ENCODE measurements at places on chromosomes 7 and 10.

- no peak for DNase-seq
Measured at GRCh38 chr7:157401567-157402387, 65.0 kb downstream of the DNAJB6 start.

- no peak for DNase-seq
Measured at GRCh38 chr7:91319351-91319750, 55.1 kb downstream of the FZD1 start.

- DNase-seq = no peak
Measured at GRCh38 chr10:88442716-88443115, 140.4 kb downstream of the RNLS start.

GRCh38 chr10:103917302-103918052 lies 507 bp downstream of the STN1 start:
- no peak for DNase-seq

- no peak for DNase-seq
Measured at GRCh38 chr10:102946992-102947391, 28.9 kb downstream of the CNNM2 start.

DNA sequence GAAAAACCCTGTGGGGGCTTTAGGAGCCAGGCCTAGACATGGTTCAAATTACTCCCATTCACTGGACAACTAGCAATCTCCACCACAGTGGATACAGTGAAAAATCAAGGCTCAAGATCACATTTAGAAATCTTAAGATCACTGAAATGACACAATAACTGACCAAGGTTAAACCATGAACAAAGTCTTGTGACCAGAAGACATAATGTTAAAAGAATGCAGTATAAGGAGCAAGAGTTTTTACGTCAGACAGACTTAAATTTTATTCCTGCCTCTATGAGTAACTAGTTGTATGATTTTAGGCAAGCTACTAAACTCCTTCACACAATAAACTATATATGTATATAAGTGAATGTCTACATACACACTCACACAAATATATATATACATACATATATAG lies 68.5 kb downstream of the MICU1 start:
- DNase-seq = no peak

DNA sequence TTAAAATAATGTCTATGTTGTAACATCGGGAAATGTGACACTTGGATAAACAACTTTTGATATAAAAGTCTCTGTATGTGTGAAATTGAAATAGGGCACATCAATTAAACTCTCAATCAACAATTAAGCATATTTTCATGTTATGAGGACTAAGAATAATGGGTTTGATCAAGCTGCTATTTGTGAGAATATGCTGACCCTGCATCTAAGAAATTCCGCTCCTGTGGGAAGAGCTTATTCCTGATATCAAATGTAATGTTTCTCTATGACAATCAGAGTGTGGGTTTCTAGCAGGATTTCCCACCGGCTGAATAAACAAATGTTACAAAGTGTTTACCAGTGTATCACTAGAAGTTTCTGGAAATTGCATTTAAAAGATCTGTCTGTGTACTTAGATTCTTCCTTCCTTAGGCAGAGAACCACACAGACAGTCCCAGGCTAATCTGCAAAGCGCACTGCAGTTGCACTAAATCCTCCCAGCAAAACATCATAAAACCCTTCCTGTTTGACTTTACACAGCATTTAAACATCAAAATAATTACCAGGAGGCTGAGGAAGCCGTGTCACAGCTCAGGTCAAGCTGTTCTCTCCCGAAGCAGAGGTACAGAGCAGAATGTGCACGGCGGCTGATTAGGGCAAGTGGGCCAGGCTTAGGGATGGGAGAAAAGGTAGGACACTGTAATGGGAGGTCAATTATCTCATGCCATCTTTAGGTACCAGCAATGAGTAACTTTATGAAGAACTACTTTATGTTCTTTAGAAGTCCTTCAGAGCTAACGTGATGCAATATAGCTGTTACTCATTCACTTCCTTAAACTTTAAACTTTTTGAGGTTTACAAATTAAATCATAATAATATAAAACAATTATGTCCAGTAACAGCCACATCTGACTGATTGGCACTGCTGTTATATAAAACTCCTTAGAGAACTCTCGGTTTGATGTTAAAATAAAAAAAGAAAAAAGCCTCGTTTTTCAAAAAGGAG lies 109.1 kb upstream of the CTTNBP2 start:
- DNase-seq = no peak

DNA sequence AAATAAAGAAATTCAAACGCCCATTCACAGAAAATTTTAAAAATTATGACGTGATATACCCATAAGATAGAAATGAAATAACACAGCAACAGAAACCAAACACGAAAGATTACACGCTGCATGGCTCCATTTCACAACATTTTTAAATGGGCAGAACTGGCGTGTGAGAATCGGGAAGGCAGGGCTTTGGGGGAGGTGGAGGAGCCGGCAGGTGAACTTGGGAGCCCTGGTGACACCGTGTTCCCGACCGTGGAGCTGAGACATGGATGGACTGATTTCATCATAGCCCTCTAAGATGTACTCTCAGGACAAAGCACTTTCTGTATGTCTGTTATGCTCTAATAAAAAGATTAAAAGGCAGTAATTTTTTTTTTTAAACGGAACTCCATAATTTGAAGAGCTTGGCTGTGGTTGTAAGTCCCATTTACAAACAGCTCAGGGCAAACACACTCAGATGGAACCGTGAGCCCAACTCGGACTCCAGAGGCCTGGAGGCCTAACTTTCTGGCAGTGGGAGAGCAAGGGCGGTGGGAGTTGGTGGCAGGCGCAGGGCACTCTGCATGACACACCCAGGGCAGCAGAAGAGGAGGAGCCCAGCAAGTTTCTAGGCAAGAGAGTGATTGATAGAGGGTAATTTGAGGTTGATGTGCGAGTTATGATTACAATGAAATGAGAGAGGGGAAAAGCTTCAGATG lies 203.4 kb downstream of the MAD1L1 start:
- DNase-seq = no peak

GRCh38 chr7:45921381-45921698 lies 268 bp upstream of the IGFBP3 start:
- DNase-seq = no peak

DNA sequence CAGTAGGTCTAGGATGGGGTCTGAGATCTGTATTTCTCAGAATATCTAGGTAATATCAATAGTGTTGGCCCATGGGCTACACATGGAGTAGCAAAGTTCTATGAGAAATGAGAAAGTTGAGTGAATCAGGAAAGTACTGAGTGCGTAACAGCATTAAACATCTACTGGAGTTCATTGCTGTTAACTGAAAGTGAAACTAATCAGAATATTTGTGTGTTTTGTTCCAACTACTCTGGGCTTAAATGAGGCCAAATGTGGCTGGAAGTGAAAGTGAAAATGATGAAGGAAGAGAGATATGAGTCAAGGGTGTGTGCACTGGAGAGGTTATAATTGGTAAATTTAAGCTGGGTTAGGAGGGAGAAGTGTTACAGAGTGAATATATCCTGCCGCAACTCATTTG lies 46.5 kb downstream of the TMEM106B start:
- no peak for DNase-seq

DNA sequence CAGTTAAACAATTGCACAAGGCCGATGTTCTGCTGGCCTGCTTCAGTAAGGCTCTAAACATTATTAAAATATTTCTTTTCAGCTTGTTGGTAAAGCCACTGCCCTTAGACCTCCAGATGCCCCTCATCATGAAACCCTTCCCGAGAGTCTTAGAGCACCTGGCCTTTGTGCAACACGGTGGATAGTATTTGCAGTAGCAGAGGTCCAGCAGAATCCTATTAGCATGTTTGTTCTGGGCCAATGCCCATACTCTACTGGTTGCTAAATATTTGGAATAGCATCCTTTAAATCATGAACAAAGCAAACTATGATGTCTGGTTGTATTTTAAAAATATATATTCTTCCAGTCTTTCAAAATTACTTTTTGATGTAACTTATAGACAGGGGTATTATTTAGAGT lies 584.6 kb downstream of the CNTNAP2 start:
- no peak for DNase-seq

GRCh38 chr7:24227603-24228359 lies 56.2 kb upstream of the NPY start:
- DNase-seq = no peak

DNA sequence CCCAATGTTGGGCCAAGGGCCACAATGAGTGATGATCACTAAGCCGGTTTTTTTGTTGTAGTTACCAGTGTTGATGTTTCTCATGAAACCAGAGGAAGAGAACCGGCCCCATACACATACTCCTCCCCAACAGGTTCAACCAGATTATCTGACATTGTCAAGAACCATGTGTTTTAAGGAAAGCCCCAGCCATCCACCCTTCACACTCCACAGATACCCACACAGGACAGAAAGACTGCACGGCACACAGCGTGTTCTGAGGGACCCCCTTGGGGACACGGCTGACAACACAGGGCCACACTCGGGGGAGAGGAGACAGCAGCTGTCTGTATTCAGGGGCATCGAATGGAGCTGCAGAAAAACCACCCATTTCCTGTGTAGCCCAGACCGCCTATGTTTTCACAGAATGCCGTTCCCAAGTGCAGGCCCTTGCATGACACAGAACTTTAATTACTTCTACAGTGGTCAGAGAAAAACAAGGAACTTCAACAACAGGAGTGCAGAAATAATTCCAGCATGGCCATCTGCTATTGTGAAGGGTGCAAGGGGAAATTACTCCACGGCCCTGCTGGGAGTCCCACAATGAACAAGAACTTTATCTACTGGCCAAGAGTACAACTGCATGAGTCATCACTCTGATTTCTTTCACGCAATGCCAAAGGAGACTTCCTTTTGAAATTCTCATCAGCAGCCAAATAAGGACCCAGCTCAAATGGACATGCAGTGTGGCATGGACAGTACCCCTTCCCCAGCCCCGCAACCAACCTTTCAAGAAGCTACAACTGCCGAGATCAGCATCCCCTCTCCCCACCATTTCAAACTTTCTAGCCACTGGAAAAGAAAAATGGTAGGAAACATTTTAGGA lies 2.3 kb downstream of the KLF6 start:
- DNase-seq = no peak
